Muscle of leg (tissue), 16 donors: ENCODE measurements at places on chromosomes 12 and 14.
A peak's percentile ranks its signal among the peaks of the same experiment; 100 is the strongest.

DNA sequence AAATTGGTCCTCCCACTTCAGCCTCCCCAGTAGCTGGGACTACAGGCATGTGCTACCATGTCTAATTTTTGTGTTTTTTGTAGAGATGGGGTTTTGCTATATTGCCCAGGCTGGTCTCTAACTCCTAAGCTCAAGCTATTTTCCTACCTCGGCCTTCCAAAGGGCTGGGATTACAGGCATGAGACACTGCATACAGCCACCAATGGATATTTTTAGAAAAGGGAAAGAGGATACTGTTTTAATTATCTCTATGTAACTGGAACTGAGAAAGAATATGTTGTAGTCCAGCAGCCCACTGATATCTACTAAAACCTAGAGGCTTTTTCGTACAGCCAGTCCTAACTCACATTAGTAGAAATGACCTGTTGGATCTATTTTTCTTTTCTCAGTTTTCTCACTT is 6.2 kb downstream of the TMPRSS12 start:
- peak overlapping the region; percentile 21 for H3K27ac ChIP-seq
- H3K4me1 ChIP-seq = peaks cover 3% of the 10 kb centered on the region
- no peak overlapping the region for H3K4me3 ChIP-seq
- no peaks in the 10 kb centered on the region for H3K36me3 ChIP-seq
- no peak for DNase-seq

DNA sequence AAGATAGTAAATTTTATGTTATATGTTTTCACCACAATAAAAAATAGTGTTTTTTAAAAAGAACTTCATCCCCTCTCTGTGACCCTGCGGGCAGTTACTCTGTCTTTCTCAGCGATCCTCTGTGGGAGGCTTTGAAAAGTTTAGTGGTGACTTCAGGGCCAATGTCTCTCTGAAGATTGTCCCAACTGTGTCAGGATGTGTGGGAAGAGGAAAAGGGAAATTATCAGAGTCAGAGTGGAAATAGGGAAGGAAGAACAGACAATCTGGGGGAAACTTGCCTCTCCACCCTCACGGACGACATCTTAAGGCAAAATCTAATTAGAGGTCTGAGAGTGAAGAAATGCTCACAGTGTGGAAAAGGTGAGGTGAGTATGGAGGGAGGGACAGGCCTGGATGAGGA is 3.5 kb upstream of the OR10P1 start:
- no peaks in the 10 kb centered on the region for H3K27me3 ChIP-seq
- no peaks in the 10 kb centered on the region for H3K4me1 ChIP-seq
- H3K4me3 ChIP-seq = no peak overlapping the region
- H3K36me3 ChIP-seq = no peaks in the 10 kb centered on the region
- H3K27ac ChIP-seq = no peak overlapping the region

- H3K27ac ChIP-seq = no peak overlapping the region
- no peaks in the 10 kb centered on the region for H3K4me1 ChIP-seq
- no peak for DNase-seq
- H3K4me3 ChIP-seq = no peak overlapping the region
Measured at GRCh38 chr14:50569714-50570274, 9.8 kb downstream of the ATL1 start.

- H3K4me1 ChIP-seq = peaks cover 67% of the 10 kb centered on the region
- peak; percentile 87 for DNase-seq
- H3K27ac ChIP-seq = peak overlapping the region; percentile 32
- no peaks in the 10 kb centered on the region for H3K36me3 ChIP-seq
Measured at GRCh38 chr14:68603533-68604360, 189.1 kb downstream of the ZFP36L1 start.

GRCh38 chr14:95690815-95691214 is 4.6 kb downstream of the TCL1B start:
- no peak overlapping the region for H3K27ac ChIP-seq
- DNase-seq = no peak
- no peaks in the 10 kb centered on the region for H3K36me3 ChIP-seq
- peaks cover 2% of the 10 kb centered on the region for H3K27me3 ChIP-seq
- H3K4me1 ChIP-seq = no peaks in the 10 kb centered on the region

- no peak overlapping the region for H3K4me3 ChIP-seq
- no peaks in the 10 kb centered on the region for H3K4me1 ChIP-seq
- peaks cover 36% of the 10 kb centered on the region for H3K27me3 ChIP-seq
- H3K36me3 ChIP-seq = no peaks in the 10 kb centered on the region
- DNase-seq = no peak
- H3K27ac ChIP-seq = no peak overlapping the region
Measured at GRCh38 chr12:130031571-130032189, 127.9 kb upstream of the TMEM132D start.

- peak overlapping the region; percentile 93 for H3K27ac ChIP-seq
- H3K36me3 ChIP-seq = peaks cover 21% of the 10 kb centered on the region
- no peaks in the 10 kb centered on the region for H3K27me3 ChIP-seq
- H3K4me1 ChIP-seq = peaks cover 57% of the 10 kb centered on the region
Measured at GRCh38 chr12:123270214-123271000, 1.2 kb downstream of the CDK2AP1 start.

- peaks cover 71% of the 10 kb centered on the region for H3K4me1 ChIP-seq
- no peaks in the 10 kb centered on the region for H3K36me3 ChIP-seq
- peak; percentile 61 for DNase-seq
- no peak overlapping the region for H3K4me3 ChIP-seq
- H3K27ac ChIP-seq = peak overlapping the region; percentile 89
Measured at GRCh38 chr12:31227401-31227981, 98.5 kb downstream of the SINHCAF start.

- no peaks in the 10 kb centered on the region for H3K36me3 ChIP-seq
- no peak overlapping the region for H3K4me3 ChIP-seq
- no peak overlapping the region for H3K27ac ChIP-seq
- no peaks in the 10 kb centered on the region for H3K27me3 ChIP-seq
- H3K4me1 ChIP-seq = no peaks in the 10 kb centered on the region
Measured at GRCh38 chr14:54453252-54453651, 12.1 kb upstream of the CNIH1 start.

GRCh38 chr14:77007183-77007974 is 21.1 kb downstream of the IRF2BPL start:
- no peak overlapping the region for H3K4me3 ChIP-seq
- H3K27me3 ChIP-seq = no peaks in the 10 kb centered on the region

DNA sequence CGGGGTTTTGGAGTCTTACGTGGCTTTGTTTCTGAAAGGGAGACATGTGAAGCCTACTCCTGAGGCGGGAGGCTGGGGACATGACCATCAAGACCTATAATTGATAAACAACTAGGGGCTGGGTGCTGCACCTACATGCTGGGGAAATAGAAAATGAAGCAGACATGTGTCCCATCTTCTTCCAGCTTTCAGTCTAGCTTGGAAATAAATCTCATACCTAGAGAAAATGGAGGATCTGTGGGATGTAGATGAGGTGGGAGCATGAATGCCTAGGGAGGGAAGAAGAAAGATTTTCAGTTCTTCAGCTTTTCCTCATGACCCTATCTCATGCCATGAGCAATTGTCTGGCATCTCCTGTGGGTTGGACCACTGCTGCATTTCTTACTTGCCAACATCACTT is 22.1 kb downstream of the EMP1 start:
- H3K4me1 ChIP-seq = peaks cover 7% of the 10 kb centered on the region
- no peaks in the 10 kb centered on the region for H3K27me3 ChIP-seq
- no peak for DNase-seq
- no peak overlapping the region for H3K27ac ChIP-seq
- H3K36me3 ChIP-seq = peaks cover 27% of the 10 kb centered on the region

- H3K4me3 ChIP-seq = no peak overlapping the region
- DNase-seq = no peak
- H3K4me1 ChIP-seq = no peaks in the 10 kb centered on the region
Measured at GRCh38 chr12:54624315-54625279, 10.1 kb downstream of the LACRT start.

DNA sequence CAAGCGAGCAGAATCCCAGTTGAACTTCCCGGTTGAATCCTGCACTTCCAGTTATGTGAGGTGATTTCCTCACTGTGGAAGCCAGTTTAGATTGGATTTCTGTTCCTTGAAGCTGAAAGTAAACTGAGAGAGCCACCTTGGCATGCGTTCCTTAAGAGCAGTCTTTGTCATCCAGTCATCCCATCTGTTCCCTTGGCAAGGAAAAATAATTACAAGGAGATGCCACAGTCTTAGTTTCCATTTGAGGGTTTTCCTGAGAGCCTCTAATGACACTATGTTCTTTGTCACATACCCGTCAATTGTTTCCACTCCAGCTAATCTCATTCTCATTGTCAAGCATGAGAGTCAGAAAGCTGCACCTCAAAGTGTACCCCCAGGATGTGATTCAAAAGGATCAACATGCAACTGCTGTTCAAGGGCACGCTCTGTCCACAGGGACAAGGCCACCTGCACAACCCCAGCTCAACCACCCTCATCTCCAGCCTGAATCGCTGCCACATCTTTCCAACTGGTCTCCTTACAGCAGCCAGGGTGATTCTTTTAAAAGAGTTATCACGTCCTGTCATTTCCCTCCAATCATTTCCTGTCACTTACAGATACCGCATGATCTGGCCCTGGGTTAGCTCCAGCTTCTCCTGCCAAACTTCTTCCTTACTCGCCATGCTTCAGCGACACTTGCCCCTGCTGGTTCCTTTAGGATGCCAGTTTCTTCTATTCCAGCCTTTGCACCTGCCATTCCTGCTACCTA is 18.0 kb upstream of the TCP11L2 start:
- no peak for DNase-seq
- H3K4me1 ChIP-seq = no peaks in the 10 kb centered on the region
- no peaks in the 10 kb centered on the region for H3K36me3 ChIP-seq

GRCh38 chr14:59787045-59787674 is 83.4 kb downstream of the RTN1 start:
- H3K4me3 ChIP-seq = no peak overlapping the region
- H3K27me3 ChIP-seq = no peaks in the 10 kb centered on the region
- no peak overlapping the region for H3K27ac ChIP-seq
- no peaks in the 10 kb centered on the region for H3K4me1 ChIP-seq

DNA sequence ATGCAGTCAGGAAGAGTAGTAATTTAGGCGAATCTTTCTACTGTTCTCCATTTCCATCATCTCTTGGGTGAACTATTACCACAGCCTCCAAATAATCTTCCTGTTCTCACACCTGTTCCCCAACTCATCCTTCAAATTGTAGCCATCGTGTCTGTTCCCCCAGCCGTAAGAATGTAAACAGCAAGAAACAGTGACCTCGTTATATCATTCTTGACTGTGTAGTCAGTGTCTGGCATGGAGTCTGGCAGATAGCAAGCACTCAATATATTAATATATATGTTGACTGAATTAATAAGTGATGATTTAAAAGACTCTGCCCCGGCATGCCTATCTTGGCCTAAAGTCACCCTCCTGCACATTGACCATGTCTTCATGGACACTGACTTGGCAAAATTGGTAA is 20.3 kb downstream of the PDE6H start:
- H3K4me3 ChIP-seq = no peak overlapping the region
- H3K4me1 ChIP-seq = no peaks in the 10 kb centered on the region
- H3K27ac ChIP-seq = no peak overlapping the region
- H3K27me3 ChIP-seq = no peaks in the 10 kb centered on the region
- no peaks in the 10 kb centered on the region for H3K36me3 ChIP-seq

- H3K27me3 ChIP-seq = no peaks in the 10 kb centered on the region
- H3K36me3 ChIP-seq = no peaks in the 10 kb centered on the region
- H3K4me3 ChIP-seq = no peak overlapping the region
- no peak for DNase-seq
- no peaks in the 10 kb centered on the region for H3K4me1 ChIP-seq
Measured at GRCh38 chr14:81301371-81301770, 80.6 kb upstream of the GTF2A1 start.

DNA sequence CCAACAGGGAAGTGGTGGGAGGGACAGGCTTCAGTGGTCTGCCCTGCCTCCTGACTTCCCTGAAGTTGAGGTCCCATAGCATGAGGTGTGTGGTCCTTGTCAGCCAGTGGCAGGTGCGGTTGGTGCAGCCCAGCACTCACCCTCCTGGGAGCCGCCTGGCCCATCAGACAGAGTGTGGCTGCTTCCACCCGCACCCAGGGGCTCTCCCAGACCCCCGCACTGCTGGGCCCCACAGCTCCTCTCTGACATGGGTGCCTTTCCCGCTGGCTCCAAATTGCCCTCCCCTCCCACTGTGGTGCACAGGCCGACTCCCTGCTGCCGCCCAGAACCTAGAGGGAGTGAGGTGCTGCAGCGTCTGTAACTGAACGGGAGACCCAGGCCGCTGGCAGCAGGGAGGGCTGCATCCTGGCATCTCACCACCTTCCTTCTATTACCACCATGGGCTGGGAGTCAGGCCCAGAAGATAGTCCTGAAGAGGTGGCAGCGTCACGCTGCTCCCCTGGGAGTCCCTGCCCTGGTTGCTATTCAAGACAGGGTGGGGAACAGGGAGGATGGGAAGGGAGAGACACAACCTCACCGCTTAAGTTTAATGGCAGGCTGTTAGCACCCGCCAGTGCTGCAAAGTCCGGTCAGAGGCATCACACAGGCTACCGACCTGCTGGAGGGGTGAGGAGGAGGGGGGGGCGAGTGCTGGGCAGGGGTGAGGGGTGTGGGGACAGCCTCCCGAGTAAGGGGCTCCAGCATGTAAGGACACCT is 180.6 kb upstream of the PRMT8 start:
- no peak overlapping the region for H3K4me3 ChIP-seq
- peak; percentile 5 for DNase-seq
- peaks cover 21% of the 10 kb centered on the region for H3K27me3 ChIP-seq
- H3K36me3 ChIP-seq = no peaks in the 10 kb centered on the region
- H3K4me1 ChIP-seq = peaks cover 66% of the 10 kb centered on the region

GRCh38 chr12:111322336-111323250 is 46.3 kb downstream of the PHETA1 start:
- H3K36me3 ChIP-seq = no peaks in the 10 kb centered on the region
- H3K27ac ChIP-seq = no peak overlapping the region
- H3K27me3 ChIP-seq = no peaks in the 10 kb centered on the region

- no peaks in the 10 kb centered on the region for H3K36me3 ChIP-seq
- no peaks in the 10 kb centered on the region for H3K4me1 ChIP-seq
- no peak overlapping the region for H3K4me3 ChIP-seq
- DNase-seq = no peak
Measured at GRCh38 chr14:101247842-101248725, 313.2 kb upstream of the DIO3 start.

- H3K36me3 ChIP-seq = no peaks in the 10 kb centered on the region
- H3K4me1 ChIP-seq = no peaks in the 10 kb centered on the region
- H3K27me3 ChIP-seq = peaks cover 12% of the 10 kb centered on the region
- H3K4me3 ChIP-seq = no peak overlapping the region
Measured at GRCh38 chr14:97301931-97302559, 504.9 kb downstream of the VRK1 start.

DNA sequence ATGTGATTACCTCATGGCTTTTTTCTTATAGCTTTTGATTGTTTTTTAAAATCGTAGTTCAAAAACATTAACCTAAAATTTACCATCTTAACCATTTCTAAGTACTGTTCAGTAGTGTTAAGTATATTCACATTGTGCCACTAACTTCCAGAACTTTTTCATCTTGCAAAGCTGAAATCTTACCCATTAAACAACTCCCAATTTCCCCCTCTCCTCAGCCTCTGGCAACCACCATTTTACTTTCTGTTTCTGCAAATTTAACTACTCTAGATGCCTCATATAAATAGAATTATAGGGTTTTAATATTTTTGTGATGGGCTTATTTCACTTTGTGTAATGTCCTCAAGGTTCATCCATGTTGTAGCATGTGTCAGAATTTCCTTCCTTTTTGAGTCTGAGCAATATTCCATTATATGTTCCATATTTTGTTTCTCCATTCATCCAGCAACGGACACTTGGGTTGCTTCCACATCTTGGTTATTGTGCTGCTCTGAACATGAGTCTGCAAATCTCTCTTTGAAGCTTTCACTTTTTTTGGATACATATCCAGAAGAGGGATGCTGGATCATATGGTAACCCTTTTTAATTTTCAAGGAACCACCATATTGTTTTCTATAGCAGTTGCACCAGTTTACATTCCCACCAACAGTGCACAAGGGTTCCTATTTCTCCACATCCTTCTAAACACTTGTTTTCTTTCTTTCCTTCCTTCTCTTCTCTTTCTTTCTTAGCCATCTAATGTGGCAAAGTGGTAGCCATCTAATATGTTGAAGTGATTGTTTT is 5.0 kb downstream of the HIF1A start:
- H3K36me3 ChIP-seq = no peaks in the 10 kb centered on the region
- no peak for DNase-seq
- no peaks in the 10 kb centered on the region for H3K4me1 ChIP-seq
- no peak overlapping the region for H3K27ac ChIP-seq
- H3K27me3 ChIP-seq = no peaks in the 10 kb centered on the region
